ENCODE measurements at places on chromosomes 12 and 14. TPM values are rescaled to one million over a fixed set of nuclear protein-coding genes. Genes with fewer than 3 reads are reported as not detected.

- DNase-seq = no peak
Measured at GRCh38 chr12:14390870-14391530, 25.5 kb downstream of the ATF7IP start.

DNA sequence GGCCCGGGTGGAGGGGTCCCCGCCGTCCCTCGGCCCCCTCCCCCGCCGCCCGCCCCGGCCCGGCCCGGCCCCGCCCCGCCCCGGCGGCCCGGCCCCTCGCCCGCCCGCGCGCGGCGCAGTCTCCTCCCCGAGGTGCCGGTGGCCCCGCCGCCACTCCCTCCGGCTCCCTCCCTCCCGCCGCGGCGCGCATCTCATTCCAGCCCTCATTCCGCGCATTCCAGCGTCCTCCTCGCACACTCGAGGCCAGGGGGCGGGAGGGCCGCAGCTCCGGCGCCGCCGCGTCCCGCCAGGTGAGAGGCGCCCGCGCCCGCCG lies at the start of gene TEAD4:
TEAD4 (plus strand) TSS at position 206 of the 313 bp plus-strand sequence.
- no peak for DNase-seq

DNA sequence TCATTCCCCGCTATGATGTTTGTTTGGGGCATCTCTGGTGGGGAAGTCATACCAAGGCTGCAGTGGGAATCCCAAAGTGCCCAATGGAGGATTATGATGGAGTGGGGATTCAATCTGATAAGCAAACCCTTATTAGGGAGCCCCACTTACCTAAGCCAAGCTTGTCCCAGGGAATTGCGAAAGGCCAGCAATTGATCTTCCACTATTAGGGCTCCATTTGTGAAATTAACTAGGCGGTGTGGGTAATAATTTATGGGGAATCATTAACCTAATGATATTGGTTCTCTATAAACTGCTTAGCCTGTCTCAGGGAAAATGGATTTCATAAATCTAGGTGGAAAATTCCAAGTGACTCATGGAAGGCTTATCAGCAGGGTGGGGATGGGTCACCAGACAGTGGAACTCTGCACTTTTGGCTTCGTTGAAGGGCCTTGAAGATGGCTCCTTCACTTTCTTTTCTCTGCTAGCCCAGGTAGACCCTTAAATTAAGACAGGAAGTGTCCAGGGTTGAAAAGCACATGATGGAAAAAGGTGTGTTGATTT lies 113.0 kb upstream of the WSCD2 start:
- no peak for DNase-seq

DNA sequence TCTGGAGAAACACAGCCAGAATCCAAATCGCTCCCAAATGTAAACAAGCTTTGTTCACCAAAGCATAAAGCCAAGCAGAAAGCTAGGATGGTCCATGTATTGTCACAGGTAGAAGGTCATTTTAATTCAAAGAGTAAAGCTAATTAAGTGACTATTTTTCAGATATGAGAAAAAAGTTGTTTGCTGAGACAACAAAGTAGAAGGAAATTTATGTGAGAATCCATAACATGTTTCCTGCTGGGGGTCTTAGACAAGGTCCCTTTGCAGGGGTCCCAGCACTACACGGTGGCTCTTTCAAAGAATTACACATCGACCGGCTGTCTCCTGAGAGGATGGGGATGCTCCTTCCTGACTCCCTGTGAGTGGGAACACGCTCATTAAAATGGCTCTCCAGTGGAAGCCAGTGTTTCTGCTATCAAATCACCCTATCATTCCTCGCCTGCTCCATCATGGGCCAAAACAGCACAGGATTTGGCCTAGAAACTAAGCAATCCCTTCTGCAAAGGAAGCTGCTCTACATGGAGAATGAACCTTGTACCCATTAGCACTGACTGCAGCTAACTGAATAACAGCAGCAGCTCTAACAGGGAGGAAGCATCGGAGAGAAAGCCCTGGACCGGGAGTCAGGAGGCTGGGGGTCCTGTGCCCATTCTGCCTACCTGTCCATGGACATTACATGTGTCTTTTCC lies 175.3 kb downstream of the STXBP6 start:
- DNase-seq = no peak

DNA sequence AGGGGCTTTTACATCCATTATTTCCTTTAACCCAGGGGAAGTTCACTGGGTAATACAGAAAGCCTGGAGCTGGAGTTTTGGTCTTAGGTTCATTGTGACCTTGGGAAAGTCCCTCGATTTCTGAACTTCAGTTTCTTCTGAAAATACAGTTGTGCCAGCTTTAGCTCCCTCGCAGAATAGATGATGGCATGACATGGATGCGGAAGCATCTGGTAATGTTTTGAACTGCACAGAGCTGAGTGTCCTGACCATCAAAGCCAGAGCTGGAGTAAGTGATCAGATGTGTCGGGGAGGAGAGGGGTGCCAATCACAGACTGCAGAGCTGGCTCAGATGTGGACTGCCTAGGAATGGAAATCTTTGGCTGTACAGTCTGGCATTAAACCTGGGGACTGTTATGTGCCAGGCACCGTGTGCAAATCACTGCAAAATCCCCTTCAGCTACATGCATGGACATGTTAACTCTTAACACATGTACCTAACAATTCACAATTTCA lies 180.9 kb downstream of the ETV6 start:
- DNase-seq = no peak

GRCh38 chr12:12017135-12017581 lies 53.6 kb upstream of the BCL2L14 start:
- DNase-seq = no peak

- no peak for DNase-seq
Measured at GRCh38 chr12:2973566-2973965, 14.4 kb downstream of the TEAD4 start.

- no peak for DNase-seq
Measured at GRCh38 chr14:91348845-91349465, 68.7 kb downstream of the CCDC88C start.

GRCh38 chr12:16880864-16881285 lies 274.9 kb upstream of the LMO3 start:
- no peak for DNase-seq

- no peak for DNase-seq
Measured at GRCh38 chr12:56520048-56520447, 1.6 kb upstream of the RBMS2 start.

DNA sequence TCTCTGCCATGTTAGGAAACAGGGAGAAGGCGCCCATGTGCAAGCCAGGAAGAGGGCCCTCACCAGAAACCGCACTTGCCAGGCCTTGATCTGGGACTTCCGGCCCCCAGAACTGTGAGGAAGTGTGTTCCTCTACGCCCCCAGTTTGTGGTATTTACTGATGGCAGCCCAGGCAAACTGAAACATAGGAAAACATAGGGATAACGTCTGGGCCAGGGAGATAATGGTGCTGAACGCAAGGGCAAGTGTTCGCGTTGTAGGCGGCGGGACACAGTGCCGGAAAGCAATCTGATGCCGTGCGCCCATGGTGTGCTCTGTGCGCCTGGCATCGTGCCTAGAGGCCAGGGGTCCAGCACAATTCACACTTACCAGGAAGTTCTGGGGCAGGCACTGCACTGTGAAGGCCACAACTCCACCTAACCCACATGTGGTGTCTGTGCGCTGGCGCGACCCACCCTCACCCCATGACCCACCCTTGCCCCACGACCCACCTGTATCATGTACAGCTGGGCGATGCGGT lies 53.6 kb downstream of the ARL6IP4 start:
- DNase-seq = peak; percentile 71

GRCh38 chr14:22379727-22380126 lies 209.3 kb downstream of the DAD1 start:
- no peak for DNase-seq

CPM gene
- total RNA-seq = 0.27 TPM

TMEM119 gene
- total RNA-seq = under 0.01 TPM

WNT1 gene
- not detected for total RNA-seq

INHBC gene
- total RNA-seq = 0.27 TPM

MFAP5 gene
- total RNA-seq = not detected

TMEM30B gene
- total RNA-seq = 0.54 TPM

TOMM20L gene
- total RNA-seq = 0.27 TPM

GPR68 gene
- total RNA-seq = 0.81 TPM

KCNA1 gene
- total RNA-seq = under 0.01 TPM

A2M gene
- total RNA-seq = under 0.01 TPM

RD3L gene
- total RNA-seq = not detected

DUSP16 gene
- total RNA-seq = 2.4 TPM

PLA2G1B gene
- total RNA-seq = 1.3 TPM

SLC17A8 gene
- not detected for total RNA-seq

OAS3 gene
- 31.2 TPM for total RNA-seq

Measured in hematopoietic multipotent progenitor cell (in vitro differentiated cells).